ENCODE measurements at places on chromosomes 2 and 18.

GRCh38 chr2:217667512-217667911, 335.3 kb downstream of the TNS1 start:
- no peak for DNase-seq

- no peak for DNase-seq
Measured at GRCh38 chr2:140747665-140748064, 1383.2 kb downstream of the LRP1B start.

- DNase-seq, result no peak
Measured at GRCh38 chr2:18871430-18871829, 282.1 kb upstream of the NT5C1B start.

DNA sequence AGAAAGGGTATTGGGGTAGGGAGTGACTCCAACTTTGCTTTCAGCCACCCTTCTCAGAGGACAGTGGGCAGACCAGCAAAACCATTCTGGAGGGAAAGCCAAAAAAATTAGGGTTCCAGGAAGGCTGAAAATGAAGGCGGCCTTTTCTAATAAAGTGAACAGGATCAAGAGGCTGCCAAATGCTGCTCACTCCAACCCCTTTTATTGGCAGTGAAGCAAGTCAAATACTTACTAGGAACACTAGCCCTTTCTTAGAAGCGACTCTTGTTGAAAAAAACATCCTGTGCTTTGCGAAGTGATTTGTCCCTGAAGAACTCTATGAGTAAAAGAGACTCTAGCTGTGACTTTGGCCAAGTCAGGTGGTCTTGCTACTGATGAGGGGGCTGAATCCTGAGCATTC, 83.6 kb upstream of the CYP1B1 start:
- DNase-seq, result no peak

DNA sequence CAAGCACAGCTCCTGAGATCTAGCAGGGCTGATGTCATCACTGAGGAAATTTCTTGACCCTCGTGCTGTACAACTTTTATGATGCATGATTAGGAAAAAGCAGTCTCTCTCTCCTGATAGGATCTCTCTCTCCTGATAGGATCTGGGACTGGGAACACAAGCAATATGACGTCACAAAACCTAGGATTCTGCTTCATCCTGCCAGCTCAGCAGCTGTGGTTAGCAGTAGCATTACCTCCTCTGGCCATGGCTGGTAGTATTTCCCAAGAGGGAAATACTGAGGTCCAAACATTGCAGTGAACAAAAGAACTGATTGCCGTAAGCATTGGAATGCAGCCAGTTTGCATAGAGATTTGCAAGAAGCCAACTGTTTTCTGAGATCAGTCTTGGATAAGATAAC, 521.2 kb upstream of the POU3F3 start:
- DNase-seq, result no peak

DNA sequence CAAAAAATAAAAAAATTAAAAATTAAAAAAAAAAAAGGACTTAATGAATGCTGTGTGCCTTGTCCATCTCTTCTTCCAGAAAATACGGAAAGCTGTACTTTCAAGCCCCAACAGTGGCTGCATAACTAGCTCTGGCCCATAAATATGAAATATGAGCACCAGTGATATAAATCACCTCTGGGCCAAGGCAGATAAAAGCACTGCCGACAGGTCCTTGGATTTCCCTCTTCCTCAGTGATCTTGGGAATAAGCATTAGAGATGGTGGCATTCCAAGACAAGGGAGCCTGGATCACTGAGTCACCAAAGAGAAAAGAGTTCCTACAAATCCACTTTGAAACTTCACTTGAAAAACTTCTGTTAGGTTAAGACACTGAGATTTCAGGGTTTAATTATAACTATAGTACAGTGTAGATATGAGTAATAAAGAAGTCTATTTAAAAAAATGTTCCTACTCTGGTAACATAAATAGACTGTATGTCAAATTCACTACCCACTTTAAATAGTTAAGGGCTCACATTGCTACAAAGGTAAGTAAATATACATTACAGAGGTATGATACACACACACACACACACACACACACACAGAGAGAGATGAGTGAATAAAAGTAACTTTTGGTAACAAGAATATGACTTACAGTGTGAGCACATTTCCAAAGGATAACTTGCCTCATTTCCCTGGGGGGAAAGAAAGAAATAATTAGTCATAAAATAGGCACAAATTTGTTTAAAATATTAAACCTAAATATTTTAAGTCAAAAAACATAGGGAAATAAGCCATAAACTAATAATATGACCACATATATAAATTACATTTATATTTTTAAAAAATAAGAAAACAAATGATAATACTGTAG, 35.6 kb downstream of the PPP3R1 start:
- DNase-seq, result no peak

DNA sequence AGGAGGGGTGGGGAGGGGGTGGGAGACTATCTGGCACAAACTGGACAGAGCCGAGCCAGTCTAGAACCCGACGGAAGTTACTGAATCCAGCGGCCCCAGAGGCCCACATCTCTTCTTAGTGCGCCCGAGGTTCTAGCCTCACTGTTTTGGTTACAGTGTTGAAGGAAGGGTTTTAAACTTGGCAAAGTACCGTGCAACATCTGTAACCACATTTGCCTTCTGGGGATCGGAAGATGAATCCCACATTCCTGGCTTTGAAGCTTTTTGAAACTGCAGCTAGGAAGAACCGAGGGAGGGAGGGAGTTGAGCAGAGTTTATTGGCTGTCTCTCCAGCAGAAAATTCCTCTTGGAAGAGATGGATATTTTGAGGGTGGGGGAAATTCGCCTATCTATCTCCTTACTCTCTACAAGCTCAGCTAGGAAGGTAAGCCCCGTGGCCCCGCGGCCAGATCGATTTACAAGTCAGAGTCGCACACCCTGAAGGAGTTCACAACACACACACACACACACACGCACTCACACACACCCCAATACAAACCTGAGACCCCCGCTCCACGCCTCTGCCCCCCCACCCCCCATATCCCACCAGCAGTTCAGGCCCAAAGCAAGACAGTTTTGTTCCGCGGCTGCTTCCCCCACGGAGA, 1.0 kb downstream of the ACVR1 start:
- DNase-seq, result no peak

GRCh38 chr18:34709750-34710441, at the start of gene DTNA:
DTNA (plus strand) TSS chr18:34710298; CDS start chr18:34755977, 45,679 bp downstream.
- DNase-seq, result no peak

- no peak for DNase-seq
Measured at GRCh38 chr2:150478200-150478974, 9.1 kb downstream of the RND3 start.

- DNase-seq, result no peak
Measured at GRCh38 chr2:241279413-241279812, 36.1 kb downstream of the HDLBP start.

DNA sequence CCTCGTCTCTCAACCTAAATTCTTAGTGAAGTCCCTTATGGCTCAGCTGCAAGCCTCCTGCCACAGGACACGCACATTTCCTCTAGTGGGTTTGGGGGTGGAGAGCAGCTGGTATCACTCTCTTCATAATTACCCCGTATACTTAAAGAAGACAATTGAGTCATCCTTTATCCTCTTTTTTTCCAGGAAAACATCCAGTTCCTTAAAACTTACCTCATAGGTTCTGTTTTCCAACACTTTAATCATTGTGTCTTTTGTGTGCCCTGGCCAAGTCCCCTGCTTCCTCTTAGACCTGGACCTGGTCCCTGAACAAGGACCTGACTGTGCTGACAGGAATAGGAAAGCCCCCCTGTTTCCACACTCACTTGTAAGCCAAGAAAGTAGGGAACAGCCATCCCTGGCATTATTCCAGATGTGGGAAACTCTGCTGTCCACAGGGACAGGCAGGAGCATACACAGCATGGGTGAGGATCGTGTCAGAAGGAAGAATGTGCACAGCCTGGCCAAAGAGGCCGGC, 42.3 kb upstream of the MYO1B start:
- DNase-seq, result no peak

GRCh38 chr2:222944552-222944951, 83.7 kb downstream of the ACSL3 start:
- no peak for DNase-seq

Measured in KG1 (cell line).